PC-3 (cell line): ENCODE measurements at places on chromosomes 7 and 10.

GRCh38 chr10:108982159-108982558 lies 941.2 kb downstream of the XPNPEP1 start:
- no peak for DNase-seq

DNA sequence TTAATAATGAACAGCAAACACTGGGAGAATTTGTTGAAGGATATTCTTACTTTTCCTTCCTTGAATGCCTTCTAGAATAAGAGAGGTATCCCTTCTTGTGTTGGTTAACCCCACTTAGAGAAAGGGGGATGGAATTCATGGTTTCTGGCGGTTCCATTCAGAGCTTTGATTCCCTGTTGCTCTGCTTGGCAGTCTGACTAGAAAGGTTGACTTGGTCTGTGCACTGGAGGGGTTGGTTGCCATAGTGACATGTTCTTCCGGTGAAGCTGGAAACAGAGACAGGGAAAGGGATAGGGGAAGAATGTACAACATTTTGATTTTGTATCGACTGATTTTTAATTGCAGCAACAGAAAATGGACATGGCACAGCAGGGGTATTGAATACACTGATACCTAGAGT lies 2.5 kb downstream of the TMEM178B start:
- DNase-seq: no peak

DNA sequence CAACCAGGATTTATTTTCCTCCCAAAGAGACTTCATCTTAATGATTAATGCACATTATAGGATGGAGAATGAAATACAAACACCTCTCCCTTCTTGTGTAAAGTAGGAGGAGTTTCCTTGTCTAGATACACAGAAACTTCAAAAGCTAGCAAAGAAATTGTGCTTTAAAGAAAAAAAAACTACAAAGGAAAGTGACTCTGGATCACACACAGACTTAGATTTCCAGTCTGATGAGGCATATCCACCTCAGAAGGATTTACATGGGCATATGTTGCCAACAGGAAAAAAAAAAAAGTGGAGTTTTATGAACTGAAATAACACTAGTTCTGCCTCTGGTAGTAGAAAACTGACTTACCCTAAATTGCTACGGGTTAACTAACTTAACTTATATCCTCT lies 449.6 kb downstream of the KCNMA1 start:
- no peak for DNase-seq

GRCh38 chr10:42990016-42990720 lies 86.7 kb upstream of the RET start:
- no peak for DNase-seq

DNA sequence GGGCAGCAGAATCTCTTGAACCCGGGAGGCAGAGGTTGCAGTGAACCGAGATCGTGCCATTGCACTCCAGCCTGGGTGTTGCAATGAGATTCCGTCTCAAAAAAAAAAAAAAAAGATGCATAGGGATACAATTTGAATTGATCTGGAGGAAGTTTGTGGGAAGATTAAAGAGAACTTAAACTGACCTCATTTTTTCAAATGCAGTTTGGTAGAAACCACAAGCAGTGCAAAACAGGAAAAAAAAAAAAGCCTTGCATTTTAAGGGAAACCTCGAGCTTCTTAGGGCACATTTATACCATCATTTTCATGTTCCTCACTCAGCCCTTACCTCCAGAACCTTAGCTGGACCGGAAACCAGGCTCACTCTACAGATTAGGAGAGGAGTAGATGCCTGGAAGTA lies 2.8 kb downstream of the KCTD7 start:
- DNase-seq: no peak

DNA sequence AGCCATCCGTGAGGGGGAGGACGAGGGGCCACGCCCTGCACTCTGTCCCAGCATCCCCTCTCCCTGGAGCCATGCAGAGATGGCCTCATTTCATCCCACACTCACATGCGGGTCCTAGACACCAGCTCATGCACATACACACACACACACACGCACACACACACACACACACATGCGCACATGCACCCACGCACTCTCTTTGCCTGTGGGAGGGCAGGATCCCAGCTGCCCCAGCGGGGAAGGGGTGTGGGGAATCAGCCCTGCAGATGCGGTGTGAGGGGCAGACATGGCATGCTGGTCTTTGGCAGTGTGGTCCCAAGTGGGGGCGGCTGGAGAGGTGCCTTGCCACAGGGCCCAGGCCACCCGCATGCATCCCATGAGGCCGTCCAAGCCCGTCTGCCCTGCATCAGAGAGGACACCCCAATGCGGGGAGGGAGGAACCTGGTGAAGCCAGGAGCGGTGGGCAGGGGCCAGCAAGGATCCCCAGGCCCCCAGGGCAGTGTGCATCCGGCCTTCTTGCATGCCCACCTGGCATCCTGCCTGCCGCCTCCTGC lies 68.1 kb downstream of the LHPP start:
- no peak for DNase-seq

DNA sequence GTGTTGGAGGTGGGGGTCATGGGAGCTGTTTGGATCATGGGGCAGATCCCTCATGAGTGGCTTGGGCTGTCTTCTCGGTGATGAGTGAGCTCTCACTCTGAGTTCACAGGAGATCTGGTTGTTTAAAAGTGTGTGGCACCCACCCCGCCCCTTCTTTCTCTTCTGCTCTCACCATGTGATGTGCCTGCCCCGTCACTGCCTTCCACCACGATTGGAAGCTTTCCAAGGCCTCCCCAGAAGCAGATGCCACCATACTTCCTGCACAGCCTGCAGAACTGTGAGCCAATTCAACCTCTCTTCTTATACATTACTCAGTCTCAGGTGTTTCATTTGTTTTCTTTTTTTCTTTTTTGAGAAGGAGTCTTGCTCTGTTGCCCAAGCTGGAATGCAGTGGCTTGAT lies 170.0 kb downstream of the PTPN20 start:
- no peak for DNase-seq

DNA sequence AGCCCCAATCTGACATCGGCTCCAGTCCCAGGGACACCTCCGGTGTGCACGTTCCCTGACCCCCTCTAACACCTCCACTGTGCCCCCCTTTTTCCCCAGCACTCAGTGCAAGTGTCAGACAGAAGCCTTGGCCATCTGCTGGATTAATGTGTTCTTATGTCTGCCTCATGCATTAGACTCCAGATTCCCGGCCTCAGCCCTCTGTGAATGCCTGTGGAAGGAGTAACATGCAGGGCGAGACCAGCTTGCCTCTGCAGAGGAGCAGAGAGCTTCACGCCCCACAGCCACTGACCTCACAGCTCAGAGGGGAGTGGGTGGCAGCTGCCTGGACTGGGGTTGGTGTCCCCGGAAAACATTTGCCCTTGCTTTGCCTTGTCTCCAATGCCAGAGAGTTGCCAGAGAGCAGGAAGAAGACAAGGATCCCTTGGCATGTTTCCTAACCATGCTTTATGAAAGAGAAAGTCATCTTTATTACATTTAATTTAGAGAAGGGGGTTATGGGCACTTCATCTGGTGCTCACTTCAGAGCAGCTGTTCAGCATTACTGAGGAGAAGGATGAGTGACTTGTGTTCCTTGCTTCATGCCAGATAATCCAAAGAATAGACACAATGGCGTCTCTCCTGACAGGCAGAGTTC lies 91.6 kb upstream of the CXCL12 start:
- DNase-seq: no peak

GRCh38 chr7:18835001-18835690 lies 282.3 kb downstream of the TWIST1 start:
- no peak for DNase-seq

GRCh38 chr10:127745861-127746260 lies 8.9 kb downstream of the FOXI2 start:
- DNase-seq: no peak

DNA sequence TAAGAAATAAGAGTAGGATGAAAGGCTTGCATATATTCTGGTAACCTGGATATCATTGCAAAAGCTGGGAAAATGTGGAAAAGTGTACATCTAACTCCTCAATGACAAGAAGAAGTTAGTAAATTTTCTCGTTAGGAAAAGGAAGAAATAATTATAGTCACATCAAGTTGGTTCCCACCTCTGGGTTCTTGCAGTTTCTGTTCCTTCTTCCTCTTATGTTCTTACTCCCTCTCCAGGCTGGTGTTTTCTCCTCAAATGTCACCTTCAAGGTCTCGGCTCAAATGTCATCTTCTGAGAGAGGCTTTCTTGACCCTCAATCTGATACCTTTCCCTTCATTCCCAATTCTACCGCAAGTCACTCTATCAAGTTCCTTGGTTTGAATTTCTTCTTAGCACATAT lies 64.4 kb downstream of the ENTPD1 start:
- DNase-seq: no peak

GRCh38 chr10:90777621-90778020 lies 80.2 kb downstream of the HTR7 start:
- DNase-seq: no peak

GRCh38 chr7:23279819-23280525 lies 19.2 kb upstream of the MALSU1 start:
- DNase-seq: no peak

DNA sequence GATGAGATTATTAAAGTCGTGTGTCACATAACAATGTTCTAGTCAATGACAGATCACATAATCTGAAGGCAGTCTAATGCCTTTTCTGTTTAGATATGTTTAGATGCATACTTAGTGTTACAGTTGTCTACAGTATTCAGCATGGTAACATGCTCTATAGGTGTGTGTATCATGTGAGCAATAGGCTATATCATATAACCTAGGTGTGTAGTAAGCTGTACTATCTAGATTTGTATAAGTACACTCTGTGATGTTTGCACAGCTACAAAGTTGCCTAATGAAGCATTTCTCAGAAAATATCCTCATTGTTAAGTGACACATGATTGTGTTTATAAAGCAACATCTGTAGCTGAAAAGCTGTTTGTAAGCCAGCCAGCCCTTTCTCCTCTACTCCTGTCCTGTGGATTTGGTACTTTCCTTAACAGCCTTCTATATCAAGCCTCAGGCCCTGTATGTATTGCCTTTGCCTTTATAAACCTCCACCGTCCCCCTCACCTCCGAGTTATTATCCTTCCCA lies 6.3 kb downstream of the HECTD2 start:
- DNase-seq: no peak
